ENCODE measurements at places on chromosomes 4 and X.

- DNase-seq = no peak
These were observed 1080.9 kb downstream of the FAT4 start for GRCh38 chr4:126395664-126396063.

GRCh38 chr4:173009129-173009823 lies 159.3 kb upstream of the GALNT7 start:
- DNase-seq = no peak

DNA sequence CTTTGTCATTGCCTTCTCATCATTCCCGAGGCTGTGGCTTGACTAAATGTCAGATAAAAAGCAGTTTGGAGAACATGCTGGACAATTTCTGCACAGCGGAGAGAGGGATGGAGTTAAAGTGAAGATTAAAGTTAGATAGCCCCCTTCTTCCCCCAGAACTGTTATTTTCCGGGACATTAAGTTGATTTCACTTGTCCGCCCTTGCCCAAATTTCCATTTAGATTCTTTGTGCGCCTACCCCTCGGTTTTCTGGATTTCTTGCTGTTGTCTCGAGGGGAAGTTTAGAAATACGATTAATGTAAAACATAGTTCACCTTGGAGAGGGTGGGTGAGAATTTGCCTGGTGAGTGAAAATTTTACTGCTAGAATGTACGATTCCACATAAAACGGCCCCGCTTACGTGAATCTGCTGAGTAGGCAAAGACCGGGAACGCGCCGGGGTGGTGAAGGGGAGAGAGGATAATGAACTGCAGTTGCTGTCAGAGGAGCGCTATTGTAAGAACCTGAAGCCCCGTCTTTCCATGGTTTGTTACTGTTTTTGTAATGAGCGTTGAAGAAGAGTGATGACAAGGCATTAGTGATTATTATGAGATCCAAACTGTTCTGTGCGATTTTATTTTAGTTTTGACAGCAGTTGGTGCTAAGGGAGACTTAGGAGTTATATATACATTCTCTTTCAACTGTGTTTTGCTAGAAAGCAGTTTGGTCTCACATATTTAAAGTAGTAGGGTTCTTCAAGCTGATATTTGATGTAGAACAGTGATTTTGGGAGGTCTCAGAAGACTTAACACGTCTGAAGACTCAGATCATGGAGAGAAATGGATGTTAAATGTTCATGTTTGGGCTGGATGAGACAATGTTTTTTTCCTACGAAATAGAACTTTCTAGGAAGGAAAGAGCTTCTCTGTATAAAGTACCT lies 73.0 kb downstream of the AFF1 start:
- DNase-seq = no peak

DNA sequence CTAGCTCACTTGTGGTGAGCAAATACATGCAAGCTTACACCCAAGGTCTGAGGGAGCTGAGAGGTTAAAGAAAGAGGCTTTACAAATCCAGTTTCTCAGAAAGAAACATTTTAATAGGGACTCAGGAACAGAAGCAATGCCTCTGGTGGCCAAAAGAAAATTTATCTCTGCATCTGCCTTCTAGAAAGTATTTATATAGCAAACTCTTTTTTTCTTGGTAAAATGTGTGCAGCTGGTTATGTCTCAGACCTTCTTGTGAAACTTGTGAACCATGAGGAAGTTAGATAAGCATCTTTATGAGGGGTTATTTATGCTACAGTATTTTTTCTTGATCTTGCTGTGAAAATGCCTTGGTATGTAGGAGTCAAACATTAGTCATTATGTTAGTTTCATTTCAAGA lies 48.5 kb upstream of the CYSLTR1 start:
- DNase-seq = no peak

GRCh38 chr4:123023647-123024046 lies 101.2 kb upstream of the NUDT6 start:
- no peak for DNase-seq

- DNase-seq = no peak
These were observed 184.4 kb downstream of the GLUD2 start for GRCh38 chrX:121231566-121232358.

DNA sequence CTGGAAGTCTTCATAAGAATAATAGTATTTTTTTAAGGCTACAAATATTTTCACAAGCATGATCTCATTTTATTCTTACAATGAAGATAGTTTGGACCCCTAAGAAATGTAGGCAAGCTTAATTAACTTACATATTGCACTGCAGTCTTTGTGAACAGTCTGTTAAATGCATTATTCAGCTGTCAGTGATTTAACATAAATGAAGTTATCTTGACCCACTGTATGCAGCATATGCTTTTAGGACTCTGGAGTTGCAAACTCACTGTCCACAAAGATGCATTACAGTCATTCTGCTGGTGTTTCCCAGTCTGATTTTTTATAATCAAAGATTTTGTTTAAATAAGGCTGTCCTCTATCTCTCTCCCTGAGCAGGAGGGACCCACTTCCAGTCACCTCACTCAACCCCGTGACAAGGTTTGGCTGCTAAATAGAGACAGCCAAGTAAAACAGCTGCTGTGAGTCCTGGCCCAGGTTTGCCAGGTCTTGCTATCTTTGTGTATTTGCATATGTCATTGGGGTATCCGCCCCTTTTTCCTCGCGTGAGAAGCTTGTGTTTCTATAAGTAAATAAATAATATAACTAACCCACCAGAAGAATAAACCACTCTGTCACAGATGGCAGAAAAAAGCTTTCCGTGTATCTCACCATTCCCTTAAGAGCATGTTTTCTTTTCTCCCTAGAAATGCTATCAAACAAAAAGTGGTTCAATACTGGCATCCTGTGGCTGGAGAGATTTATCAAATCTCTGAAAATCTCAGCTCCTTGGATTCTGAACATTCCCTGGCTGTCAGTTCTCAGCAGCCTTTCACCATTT lies 67.0 kb downstream of the SLC7A11 start:
- no peak for DNase-seq

DNA sequence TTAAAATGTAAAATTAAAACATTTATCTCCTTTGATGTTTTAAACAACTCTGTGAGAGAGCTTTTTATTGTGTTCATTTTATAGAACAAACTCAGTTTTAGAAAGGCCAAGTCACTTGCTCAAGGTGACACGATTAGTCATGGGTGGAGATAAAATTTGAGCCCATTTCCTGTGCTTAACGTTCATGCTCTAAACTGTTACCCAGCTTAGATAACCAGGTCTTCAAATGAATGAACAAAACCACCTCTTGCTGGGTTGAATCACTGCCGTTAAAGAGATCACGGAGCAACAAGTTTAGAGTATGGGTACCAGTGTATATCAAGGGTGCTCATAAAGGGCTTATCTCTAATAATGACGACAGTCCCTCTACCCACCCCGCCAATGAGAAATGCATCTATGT lies 10.2 kb upstream of the CASK start:
- no peak for DNase-seq

DNA sequence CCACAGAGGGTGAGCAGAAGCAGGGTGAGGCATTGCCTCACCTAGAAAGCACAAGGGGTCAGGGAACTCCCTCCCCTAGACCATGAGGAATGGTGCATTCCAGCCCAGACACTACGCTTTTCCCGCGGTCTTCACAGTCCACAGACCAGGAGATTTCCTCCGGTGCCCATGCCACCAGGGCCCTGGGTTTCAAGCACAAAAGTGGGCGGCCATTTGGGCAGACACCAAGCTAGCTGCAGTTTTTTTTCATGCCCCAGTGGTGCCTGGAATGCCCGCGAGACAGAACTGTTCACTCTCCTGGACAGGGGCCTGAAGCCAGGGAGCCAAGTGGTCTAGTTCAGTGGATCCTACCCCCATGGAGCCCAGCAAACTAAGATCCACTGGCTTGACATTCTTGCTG lies 12.8 kb downstream of the NAP1L3 start:
- DNase-seq = no peak

DNA sequence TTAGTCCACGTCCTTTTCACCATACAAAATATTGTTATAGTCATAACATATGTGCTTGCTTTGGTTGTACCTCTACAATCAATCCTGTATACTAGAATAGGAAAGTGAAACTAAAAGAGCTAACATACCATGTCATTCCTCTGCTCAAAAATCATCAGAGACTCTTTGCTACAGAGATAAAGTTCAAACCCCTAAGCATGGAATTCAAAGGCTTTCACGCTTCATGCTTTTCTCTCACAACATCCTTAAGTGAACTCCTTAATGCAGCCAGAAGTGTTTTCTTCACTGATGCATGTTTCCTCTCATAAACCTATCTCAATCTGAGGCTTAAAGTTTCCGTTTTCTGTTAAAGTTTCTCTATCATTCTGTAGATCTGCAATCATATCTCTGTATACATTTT lies 744.6 kb upstream of the IGFBP7 start:
- no peak for DNase-seq

DNA sequence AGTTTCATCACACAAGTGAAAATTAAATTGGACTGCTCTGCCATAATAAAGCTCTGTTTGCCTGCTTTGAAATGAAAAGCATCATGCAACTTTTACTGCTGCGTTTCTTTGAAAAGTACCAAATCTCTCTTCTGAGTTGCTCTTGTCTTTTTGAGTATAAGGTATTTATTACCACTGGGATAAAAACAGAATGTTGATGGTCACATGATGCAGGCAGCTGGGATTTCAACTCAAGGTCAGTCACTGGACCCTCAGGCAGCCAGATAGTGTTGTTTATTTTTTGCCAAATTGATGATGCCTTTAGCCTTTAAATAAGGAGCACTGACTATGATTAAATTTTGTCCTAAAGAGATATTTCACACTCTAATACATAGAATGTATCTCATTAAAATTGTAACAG lies 32.7 kb downstream of the DMD start:
- DNase-seq = no peak
